ENCODE measurements at places on chromosomes 16 and 17.
A peak's percentile ranks its signal among the peaks of the same experiment; 100 is the strongest.

- DNase-seq = peak; percentile 36
These were observed at the start of gene CD300C for GRCh38 chr17:74545843-74546230. Gene CD300C, minus strand, starts transcription at chr17:74546115. Its CDS starts 333 bp downstream, at chr17:74545782.

DNA sequence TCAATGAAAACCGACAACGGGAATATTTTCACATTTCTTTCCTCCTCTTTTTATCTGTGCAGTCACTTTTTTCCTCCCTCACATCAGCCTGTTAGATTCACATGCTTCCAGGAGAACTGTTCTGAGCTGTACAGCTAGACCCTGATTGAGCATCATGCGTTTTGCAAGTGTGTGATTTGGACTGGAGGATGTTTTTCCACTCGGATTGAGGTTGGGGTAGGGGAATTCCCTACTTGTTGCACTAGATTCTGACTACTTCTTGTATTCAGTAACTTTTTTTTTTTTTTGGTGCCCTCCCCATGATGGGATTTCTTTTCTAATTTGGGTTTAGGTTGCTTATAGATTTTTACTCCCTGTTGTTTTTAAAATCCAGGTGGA is 4.8 kb downstream of the MSI2 start:
- DNase-seq = no peak

DNA sequence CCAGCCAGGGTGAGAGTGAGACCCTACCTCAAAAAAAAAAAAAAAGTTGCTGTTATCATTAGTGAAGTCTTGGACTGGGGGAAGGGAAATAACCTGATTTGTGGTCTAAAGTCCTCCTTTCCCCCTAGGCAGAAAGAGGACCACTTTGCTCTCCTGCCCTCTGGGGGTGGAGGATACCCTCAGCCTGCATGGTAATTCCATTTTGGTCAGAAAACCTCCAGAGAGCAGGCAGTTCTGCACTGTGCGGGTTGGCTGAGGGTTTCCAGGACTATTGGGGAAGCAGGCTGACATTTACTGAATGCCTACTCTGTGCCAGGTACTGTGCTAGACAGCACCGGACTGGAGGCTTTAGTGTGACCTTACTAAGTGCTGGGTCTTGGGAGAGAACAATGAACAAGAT is 2.6 kb downstream of the ADAP2 start:
- DNase-seq = no peak

DNA sequence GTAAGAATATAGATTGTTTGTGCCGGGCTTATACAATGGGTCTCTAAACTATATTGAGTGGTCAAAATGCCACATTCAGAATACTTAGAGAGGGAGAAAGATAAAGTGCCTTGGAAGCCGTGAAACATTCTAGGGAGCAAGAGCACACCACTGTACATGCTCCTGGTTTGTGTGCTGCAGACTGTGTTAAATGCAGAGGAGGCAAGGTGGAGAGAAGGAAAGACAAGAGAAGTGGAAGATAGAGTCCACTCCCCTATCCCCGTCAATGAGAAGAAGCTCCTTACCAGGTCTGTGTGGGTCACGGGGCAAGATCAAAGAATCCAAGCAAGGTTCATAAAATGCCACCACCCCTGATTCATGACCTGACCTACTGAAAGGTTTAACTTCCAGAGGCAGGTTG is 267.1 kb upstream of the TBX2 start:
- no peak for DNase-seq
